Occipital lobe (tissue), 3 donors: ENCODE measurements at places on chromosomes 5 and 9.
A peak's percentile ranks its signal among the peaks of the same experiment; 100 is the strongest.

- no peak for DNase-seq
Observed at GRCh38 chr5:110013017-110013416, 323.3 kb downstream of the MAN2A1 start.

GRCh38 chr5:158068964-158069363 is 210.0 kb upstream of the CLINT1 start:
- DNase-seq = no peak

DNA sequence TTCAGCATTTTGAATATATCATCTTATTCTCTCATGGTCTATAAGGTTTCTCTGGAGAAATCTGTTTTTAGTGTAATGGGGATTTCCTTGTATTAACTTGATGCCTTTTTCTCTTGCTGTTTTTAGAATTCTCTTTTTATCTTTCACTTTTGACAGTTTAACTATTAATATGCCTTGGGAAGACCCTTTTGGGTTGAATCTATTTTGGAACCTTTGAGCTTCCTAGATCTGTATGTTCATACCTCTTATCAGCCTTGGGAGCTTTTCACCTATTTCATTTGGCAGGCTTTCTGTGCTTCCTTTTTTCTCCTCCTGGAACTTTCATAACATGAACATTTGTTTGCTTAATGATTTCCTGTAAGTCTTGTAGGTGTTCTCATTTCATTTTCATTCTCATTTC is 22.2 kb downstream of the RCL1 start:
- no peak for DNase-seq

DNA sequence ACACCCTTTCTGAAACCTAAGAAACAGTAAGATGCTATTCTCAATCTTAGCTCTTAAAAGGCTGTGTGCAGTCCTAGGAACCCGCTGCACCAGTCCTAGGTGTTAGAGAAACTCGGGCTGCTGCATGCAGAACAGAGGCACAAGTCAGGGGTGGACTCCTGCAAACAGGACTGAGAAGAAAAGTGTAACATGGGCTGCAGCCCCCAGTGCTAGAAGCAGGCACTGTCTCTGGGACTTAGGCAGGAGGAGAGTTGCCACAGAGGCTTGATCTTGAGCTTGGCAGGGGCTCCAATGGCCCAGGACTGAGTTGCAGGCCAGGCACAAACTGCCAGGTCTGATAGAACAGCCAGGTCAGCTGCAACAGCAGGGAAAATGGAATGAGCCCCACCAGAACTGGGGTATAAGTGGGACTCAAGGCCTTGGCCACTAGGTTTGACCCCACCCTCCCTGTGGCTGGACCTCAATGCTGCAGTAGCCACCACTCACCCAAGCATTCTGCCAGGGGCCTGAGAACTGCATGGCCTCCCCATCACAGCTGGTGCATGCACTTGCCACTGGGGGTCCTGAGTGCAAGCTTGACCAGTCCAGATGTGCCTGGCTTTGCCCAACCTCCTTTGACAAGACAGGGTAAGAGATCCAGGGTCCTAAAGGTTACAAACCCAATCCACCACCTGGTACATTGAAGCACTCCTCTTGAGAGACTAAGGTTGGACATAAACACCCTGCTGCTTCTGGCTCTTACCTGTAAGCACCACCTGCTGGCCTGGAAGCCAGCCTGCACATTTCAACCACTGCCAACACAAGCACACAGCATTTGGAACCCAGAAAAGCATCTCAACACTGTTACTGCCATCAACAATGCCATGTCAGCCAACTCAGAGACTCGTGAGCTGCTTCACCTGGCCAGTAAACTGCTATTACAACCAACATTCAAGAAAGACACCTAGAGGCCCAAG is 103.3 kb downstream of the FBXL17 start:
- no peak for DNase-seq

DNA sequence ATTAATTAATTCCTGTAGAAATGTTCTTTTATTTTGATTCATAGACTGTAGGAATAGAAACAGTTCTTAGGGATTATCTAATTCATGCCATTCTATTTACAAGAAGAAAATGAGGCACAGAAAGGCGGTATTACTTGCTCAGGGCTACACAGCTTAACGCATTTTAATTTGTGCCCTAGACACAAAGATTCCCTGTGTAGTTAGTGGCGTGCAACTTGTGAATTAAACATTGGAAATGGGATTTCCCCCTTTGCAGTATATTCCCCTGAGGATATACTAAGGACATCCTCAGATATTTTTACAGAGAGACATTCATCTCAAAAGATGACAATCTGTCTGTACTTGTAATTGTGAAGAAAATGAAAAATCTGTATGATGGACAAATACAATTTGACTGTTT is 108.1 kb downstream of the SGCD start:
- DNase-seq = no peak

DNA sequence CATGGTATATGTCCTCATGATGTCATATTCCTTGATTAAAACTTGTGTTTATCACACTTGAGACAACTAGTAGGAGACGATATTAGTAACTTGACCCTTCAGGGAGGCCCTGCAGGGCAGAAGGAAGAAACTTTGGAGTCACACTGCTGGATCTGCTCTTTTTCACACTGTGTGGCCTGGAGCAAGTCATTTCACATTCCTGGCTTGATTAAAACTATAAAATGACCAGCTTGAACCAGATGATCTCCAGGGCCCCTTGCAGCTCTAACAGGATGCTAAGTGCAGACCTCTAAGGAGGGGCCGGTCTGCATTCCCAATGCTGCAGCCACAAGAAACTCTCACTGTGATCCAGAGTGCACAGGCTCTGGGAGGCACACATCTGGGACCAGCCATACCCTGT is 146.4 kb upstream of the ZNF366 start:
- no peak for DNase-seq

- DNase-seq = no peak
Observed at GRCh38 chr5:135222171-135222681, 176.8 kb downstream of the MACROH2A1 start.

- DNase-seq = no peak
Observed at GRCh38 chr5:139023286-139023685, 148.2 kb upstream of the LRRTM2 start.

- DNase-seq = no peak
Observed at GRCh38 chr5:135030956-135031812, 2.8 kb downstream of the PITX1 start.

- no peak for DNase-seq
Observed at GRCh38 chr5:565782-566440, 41.7 kb upstream of the SLC9A3 start.

GRCh38 chr5:180171568-180172094 is 37.4 kb downstream of the RASGEF1C start:
- DNase-seq = no peak

- no peak for DNase-seq
Observed at GRCh38 chr5:135800656-135801055, 33.8 kb upstream of the SLC25A48 start.

DNA sequence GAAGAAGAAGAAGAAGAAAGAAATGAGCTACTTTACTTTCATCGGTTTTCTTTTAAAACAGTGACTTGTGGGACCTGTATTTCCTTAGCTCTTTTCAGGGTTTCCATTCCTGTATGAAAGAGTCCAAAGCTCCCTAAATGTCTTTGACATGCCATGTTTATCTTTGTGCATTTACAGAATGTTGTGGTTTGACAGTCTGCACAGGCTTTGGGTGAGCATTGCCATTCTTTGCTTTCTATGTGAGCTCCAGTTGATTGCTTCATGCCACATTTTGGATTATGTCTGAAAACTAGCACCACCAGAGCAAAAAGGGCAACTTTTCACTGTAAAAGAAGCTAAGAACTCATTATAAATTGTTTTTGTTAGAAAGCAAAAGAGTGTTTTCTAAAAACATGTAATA is 733.4 kb downstream of the TLE4 start:
- no peak for DNase-seq

DNA sequence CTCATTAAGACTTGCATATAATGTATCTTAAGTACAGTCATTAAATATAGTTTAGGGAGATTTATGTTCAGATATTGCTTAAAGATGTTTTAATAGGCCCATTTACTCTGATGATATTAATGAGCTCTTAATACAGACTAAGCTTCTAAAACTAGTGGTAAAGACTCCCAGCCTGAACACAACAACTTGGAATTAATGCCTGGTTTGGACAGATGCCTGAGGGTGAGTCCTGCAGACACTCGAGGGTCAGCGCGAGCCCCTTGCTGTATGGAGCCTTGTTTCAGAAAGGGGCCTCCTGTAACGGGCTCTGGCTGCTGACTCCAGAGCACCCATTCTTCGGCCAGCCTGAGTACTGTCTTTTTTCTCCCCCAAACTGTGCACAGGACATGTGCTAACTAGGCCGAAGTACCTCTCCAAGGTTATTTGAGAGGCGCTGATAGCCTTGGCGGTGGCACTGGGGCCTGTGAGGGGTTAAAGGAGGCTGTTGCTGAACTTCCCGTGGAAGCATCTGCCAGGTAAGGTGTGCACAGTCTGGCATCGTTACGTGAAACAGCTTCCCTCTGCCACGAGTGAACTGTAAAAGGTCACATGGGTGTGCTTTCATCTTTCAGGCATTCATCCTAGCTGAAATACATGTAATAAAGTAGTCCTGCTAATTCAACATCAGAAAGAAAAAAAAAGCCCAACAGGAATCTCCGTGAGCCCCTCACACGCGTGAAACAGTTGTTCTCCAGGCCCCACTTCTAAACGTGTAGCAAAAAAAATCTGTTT is 113.4 kb downstream of the MVB12B start:
- DNase-seq = no peak

DNA sequence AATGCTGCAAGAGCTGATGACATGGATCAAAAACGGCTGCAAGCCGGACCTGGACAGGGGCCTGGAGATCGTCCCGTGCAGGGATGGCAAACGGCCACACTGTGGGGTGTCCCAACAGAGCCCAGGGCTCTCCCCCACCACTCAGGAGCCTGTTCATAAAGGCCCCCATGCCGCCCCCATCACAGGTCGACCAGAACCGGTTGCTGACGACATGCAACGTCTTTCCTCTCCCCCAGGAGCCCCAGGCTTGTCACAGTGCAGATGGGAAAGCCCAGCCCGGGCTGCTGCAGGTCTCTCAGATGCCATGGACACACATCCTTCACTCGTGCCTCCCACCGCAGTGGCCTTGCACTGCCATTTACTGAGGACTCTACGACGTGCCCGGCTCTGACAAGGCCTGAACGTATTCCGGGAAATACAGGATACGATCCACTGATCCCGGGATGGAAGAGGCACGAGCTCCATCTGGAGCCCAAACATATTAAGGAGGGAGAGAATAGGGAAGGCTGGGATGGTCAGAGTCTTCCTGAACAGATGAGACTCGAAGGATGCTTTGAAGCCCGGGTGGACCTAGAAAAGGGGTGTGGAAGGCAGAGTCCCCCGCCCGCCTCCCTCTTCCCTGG is 76.5 kb upstream of the SARDH start:
- no peak for DNase-seq

GRCh38 chr9:35688558-35689541 is 875 bp downstream of the TPM2 start:
- DNase-seq = no peak

GRCh38 chr5:168295574-168296201 is 4.2 kb downstream of the WWC1 start:
- DNase-seq = peak; percentile 23

- no peak for DNase-seq
Observed at GRCh38 chr5:112316006-112316405, 103.1 kb downstream of the EPB41L4A start.

DNA sequence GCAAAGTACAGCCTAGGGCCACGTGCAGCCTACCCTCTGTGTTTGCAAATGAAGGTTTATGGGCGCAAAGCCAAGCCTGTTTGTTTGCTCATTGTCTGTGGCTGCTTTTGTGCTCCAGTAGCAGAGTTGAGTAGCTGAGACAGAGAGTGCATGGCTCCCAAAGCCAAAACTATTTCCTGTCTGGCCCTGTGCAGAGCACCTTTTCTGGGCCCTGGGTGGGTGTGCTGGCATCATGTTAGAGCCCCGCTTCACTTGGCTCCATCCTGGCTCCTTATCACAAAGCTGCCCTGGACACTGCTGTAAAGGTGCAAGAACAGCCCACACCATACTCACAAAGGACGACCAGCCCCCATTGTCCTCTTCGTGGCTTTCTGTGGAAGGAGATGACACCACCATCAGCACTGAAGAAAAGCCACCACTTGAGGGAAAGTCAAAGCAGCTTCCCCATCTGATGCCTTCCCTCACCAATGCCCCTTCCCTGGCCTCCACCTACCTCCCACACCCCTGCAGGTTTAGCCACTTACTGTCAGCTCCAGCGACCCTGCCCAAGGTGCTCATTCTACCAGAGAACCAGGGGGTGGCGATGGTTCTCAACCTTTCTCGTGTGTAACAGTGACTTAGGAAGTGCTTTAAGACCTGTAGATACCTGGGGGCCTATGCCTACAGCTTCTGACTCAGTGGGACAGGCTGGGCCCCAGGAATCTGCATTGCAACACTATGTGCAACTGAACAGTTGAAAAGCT is 23.4 kb downstream of the LCP2 start:
- no peak for DNase-seq

DNA sequence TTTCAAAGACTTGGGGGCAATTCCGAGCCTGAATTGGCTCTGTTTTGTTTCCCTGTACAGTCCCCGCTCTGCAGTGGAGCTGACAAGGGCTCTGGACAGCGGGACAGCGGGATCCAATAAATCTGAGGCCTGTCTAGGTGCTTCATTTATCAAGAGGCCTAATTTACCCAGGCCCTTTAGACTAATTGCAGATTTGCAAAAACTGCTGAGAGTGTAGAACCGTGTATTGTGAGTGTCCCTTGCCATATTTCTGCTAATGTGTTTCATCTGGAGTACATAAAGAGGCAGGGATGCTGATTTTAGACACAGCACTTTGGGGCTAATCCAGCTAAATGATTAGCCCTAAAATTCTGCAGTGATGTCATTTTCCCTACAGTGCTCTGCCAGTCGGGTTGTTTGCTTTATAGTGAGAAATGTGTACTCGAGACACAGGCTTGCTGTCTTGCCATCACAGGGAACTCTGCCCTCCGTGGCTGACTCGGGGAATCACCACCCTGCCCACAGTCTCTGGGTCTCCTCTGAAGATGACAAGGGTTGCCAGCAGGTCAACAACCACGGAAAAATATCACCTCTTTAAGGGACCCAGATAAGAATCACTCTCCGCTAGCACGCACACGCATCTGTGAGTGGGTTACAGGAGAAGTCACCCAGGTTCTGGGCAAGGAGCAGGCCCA is 592.0 kb downstream of the BNC2 start:
- DNase-seq = no peak

GRCh38 chr5:41432481-41433253 is 77.7 kb downstream of the PLCXD3 start:
- DNase-seq = no peak
